ENCODE measurements at places on chromosomes 2 and 18. TPM values are rescaled to one million over a fixed set of nuclear protein-coding genes. Genes with fewer than 3 reads are reported as not detected.

DNA sequence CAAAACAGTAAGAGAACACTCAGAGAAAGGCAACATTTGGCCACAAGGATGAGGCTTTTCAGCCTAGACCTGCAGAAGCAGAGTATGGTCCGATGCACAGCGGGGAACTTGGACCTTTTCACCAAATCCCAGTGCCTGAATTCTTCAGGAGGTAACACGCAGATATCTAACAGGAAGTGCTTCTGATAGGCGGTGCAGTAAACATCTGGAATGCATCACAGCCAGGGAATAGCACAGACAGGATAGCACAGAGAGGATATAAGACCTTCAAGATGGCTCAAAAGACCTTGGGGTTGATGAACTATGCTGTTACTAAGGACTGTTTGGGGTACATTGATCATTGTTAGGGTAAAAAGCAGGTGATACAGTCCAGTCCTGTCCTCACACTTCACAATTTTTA, 1.7 kb downstream of the TMEM127 start:
- no peak for DNase-seq

- no peak for DNase-seq
These were observed 219.7 kb downstream of the THSD7B start for GRCh38 chr2:136985044-136985443.

GRCh38 chr2:219071131-219071816, 10.6 kb upstream of the IHH start:
- peak; percentile 31 for DNase-seq

DNA sequence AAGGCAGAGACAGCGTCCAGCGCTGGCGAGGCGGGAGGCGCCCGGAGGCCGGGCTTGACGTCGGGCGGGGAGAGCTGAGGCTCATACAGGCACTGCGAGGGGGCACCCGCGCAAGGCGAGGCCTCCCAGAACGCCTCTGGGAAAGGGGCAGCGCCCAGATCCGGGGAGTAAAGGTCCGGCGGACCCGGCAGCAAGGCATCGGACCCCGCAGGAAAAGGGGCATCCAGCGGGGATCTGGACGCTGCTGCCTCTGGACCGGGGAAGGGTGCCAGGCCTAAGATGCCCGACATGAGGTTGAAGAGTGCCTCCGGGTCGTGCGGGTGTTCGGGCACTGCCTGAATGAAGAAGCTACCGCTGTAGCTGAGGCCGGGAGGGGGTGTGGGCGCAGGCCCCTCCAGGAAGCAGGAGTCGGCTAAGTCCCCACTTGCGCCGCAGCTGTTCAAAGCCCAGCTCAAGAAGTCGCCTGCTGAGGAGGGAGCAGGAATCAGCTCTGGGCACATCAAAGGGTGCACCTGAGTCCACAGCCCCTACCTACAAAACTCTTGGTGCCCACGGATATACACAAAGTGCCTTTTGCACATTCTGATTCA, 937 bp downstream of the EGR4 start:
- DNase-seq = no peak

- DNase-seq = no peak
These were observed 72.2 kb downstream of the HDAC4 start for GRCh38 chr2:239328351-239329191.

DNA sequence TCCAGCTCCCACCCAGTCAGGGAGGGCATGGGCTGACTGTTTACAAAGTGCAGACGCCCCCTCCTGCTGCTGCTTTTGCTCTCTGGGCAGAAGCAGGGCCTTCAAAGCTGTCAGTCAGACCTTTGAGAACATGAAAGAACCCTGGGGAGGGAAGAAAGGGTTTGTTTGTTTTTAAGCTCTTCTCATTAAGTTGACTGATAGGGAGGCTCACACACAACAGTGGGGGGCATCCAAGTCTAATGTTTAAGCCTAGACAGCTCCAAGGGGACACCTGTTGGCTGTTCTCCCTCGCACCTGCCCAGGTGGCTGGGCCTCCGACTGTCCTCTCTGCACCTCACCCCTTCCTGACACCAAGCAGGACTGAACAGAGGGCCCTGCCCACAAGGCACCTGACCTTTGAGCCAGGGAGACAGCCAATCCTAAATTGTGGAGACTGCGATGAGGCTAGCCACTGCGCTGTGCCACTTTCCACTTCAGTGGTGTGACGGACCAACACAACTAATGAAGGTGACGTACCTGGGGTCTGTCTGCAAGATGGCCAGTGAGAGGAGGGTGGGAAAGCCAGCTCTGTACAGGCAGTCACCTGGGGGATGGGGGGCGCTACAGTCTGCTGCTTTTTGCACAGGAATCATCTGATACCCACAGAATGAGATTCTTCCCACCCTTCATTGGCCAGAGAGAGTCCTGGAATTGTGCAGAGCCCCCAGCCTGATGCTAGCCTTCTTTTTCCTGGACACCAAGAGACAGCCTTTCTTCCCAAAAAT, 16.3 kb downstream of the ST6GAL2 start:
- DNase-seq = no peak

GRCh38 chr2:26326514-26326913, 19.4 kb upstream of the SELENOI start:
- DNase-seq = peak; percentile 40

DNA sequence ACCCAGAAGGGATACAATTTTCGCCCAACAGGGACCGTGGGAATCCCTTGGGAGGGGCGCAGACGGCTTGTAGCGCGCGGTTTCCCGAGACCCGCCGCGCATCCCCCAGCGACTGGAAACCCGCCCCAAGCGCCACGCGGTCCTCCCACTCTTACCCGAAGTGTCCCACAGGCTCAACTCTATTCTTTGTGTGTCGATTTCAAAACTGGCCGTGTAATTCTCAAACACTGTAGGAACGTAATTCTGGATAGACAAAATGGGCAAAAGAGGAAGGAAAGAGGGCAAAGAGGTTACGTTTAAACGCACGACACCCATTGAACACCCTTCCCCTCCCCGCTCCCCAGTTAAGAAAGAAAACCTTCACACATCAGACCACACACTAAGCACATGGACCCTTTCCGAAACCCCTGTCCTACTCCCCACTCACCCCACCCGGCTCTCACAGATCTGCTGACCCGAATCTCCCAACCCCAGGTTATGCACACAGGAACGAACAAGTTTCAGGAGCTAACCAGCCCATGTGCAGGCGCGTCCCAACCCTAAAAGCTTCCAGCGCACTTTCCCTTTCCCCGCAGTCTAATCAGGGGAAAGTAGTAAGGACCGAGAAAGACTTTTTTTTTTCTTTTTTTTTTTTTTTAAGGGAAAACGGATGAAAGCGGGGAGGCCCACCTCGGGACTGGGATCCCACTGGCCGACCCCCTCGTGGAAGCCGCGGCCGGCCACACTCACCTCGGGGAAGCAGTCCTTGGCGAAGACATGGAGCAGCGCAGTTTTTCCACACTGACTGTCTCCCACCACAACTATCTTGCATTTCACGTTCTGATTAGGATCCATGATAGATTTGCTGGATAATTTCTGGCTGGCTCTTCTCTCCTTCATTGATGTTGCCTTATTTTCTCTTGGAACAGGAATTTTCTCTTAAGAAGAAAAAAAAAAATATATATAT, 655 bp downstream of the RND3 start:
- DNase-seq = peak; percentile 53

DNA sequence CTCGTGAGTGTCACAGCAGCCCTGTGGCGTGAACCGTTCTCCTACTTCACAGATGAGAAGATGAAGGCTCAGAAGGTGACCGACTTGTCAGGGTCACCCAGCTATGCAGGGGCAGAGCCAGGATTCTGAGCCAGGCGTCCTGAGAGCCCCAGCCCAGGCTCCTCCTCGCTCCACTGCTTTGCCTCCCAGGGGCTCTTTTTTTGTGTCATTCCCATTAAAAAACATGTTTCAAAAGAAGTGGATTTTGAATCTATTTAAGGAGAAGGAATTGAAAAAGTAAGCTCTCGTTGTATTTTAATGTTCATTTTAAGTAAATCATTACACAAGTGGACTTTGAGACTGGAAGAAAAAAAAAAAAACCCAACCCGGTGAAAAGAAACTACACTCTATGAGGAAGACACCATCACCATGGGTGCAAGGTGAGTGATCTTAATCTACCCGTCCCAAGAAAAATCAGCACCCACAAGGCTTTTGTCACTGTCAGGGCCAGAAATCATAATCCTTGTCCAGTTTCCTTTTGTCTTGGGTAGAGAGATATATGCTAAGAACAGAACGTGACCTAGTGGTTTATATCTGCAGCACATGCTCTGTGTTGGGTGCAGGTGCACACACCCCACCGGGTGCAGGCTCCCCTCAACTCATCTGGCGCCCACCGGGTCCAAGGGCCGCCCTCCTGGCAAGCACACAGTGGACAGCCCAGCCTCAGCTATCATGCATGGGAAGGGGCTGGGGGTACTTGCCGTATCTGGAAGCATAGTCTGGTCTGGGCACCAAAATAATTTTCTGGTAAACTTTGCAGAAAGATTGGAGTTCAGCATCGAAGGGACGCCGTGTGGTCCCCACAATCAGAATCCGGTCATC, 73.5 kb upstream of the ASB18 start:
- DNase-seq = no peak

DNA sequence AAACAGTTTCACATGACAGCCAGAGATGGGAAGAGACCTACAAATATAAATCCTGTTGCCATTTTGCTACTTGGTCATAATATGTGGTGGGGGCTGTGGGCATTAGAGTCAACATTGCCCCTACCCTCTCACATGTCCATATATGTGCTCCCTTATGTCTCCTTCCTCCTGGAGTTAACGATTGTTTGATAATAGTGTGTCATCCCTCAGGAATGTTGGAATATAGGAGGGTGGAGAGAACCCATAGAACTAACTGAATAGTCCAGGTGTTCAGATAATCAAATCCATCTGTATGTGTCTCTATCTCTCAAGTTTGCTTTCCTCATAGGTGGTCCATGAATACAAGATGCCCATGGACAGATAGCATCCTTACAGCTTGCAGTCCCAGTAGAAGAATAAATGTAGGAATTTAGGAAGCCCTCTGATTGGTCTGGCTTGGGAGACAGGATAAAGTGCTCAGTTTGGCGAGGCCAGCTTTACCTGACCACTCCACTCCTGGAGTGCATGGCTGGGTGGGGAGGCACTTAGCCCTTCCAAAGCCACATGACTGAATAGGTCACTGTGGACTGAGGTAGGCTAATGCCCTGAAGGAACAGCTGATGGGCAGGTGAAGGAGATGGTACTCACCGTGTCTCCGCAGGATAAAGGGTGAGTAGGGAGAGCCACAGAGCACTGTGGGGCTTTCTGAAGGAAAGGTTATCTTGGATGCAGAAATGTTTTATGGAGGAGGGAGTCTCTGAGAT, 166.9 kb downstream of the CDCA7 start:
- DNase-seq = no peak

The TOGARAM2 gene
- 0.75 TPM for total RNA-seq

The RNU2-63P gene
- not detected for total RNA-seq

The AMER3 gene
- total RNA-seq = not detected

The SETBP1 gene
- total RNA-seq = 1.6 TPM

Data from LHCN-M2 (cell line).